ENCODE measurements at places on chromosomes 4 and X.

GRCh38 chrX:9414416-9414815 is 50.4 kb upstream of the TBL1X start:
- DNase-seq, result no peak

DNA sequence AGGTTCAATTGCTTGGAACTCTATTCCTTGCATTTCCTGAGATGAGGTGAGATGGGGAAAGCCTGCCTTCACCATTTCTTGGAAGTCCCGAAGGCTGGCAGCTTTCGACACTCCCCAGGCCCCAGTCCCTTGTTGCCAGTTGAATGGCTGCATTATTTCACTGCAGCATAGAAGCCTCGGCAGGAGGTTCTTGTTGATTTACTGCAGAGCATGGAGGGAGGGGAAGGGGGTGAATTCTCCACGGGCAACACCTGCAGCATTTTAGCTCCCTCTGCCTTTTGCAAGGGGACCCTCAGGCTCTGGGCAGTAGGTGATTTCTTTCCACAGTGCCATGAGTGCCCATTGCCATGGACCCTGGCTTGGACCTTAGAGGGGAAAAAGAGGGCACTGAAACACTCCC is 10.7 kb upstream of the BCLAF3 start:
- no peak for DNase-seq

DNA sequence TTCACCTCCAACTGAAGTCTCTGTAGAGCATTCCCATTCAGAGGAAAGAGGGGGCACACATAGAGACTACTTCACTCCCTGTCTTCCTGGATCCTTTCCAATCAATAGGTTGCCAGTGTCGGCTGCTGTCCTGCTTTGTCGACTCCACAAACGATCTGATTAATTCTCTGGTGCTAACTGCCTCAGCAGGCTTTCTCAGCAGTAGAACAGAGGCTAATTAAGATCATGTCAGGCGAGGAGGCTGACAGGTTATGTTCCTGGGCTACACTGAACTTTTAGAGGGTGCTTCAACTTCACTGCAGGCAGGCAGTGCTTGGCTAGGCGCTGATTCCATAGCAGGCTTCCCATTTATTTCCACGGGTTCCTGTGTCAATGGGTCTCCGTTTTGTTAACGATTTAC is 79.2 kb downstream of the GRIA3 start:
- no peak for DNase-seq

GRCh38 chr4:3363411-3364141 is 70.8 kb downstream of the RGS12 start:
- no peak for DNase-seq

DNA sequence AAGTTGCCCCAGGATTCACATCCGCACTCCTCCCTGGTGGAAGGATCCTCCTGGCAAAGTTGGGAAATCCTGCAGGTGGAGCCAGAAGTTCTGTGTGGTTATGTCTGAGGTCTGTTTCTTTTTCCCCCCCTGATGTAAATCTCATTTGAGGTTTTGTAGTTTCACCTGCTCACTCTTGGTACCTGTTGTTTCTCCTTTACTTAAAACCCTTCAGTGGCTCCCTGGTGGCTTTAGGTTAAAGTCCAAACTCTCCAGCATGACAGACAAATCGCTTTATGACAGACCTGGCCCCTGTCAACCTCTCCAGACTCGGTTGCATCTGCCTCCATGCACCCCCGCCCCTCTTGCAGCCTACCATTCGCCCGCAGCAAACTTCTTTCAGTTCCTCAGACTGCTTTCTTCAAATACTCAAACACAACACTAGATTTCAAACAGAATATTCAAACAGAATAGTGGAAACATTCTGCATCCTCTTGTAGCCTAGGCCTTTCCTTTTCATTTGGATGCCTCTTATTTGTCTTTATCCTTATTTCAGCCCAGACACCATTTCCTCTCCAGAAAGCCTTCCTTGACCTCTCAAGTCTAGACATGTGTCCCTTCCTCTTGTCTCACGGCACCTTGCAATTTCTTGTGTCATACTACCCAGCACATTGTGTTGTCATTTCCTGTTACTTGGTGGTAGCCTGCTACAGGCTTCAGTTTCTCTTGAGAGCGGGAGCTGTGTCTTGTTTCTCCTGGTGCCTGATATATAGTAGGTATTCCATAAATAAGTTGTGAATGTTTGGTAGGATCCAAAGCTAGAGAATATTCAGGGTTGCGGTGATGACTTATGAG is 24.8 kb downstream of the IL13RA1 start:
- no peak for DNase-seq

DNA sequence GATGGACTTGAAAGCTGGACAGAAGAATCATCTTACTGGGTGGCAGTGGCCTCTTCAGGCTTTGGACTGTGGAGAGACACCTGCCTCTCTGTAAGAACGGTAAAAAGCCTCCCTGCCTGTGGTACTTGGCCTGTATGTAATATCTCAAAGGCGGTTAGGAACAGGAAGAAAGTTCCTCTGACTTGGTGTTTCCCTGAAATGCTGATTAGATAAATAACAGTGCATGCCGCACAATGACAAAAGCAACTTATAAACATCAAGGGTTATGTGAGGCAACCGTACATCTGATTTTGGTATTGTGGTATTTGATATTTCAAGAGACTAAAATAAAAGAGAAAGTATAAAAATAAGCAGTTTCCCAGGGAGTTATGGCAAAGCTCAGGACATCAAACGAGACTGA is 92.4 kb upstream of the SORBS2 start:
- no peak for DNase-seq

DNA sequence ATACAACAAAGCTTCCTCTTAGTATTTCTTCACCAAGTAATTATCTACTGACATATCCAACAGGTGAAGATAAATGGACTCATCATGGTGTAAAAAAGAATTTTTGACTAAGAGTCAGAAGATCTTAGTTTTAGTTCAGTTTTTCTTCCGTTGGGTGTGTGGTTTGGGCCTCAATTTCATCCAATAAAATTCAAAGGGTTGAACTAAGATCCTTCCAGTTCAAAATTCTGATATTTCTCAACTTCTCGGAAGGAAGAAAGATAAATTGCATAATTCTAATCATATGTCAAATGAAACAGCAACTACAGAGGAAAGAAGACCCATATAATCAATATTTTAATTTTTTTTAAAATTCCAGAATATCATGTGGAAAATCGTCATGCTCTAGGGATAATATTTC is 192.7 kb downstream of the SPRY1 start:
- DNase-seq, result no peak

All from heart left ventricle (tissue), 16 donors.